ENCODE measurements at places on chromosomes 6 and 20.
A peak's percentile ranks its signal among the peaks of the same experiment; 100 is the strongest.

GRCh38 chr20:8414586-8415274 lies 282.7 kb downstream of the PLCB1 start:
- DNase-seq = no peak

- no peak for DNase-seq
Observed at GRCh38 chr20:50868509-50869495, 62.4 kb downstream of the ADNP start.

DNA sequence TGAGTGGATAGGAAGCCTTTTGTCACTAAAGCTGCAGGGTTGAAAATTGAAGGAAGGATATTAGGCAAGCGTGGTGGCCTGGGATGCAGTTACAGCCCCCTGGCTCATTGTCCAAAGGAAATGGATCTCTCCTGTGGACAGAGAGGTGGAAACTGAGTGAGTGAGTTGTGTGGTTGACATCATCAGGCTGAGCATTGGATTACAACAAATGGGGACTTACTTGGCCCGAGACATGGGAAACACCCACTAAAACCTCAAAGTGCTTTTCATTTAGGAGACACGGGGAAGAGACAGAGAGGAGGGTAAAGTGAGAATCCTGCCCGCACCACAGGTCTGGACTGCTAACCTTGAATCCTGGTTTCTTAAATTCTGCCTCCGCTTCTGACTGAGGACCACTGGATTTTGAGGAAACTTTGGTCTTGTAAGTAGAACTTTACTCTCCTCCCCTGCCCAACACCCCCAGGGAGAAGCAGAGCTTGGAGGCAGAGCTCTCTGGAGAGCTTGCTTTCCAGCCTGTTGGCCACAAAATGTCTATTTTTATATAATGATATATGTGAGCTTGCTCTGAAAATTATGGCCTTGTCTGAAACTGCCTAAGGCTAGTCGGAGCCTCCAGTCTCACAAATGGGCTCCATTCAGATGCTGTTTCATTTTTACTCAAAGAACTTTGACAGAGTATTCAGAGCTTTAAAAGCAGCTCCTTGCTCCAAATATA lies at the start of gene PKIG:
Gene PKIG, plus strand, starts transcription at position 269 of the 715 bp plus-strand sequence. CDS start 31,978 bp downstream, outside the sequence.
- peak; percentile 61 for DNase-seq

DNA sequence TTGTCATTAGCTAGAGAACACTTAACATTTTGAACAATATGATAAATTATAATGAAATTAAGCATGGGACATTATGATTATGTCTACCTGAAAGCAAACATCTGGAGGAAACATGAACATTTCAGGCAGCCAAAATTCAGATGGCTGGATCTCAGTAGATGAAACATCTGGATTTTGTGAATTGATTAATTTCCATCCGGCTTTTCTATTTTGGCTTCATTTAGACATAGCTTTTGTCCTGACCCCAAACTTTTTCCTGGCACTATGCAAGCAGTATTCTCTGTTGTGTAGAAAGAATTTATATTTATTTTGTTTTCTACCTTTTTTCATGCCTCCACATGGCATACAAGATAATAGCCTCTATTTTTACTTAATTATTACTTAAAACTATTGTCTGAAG lies 186.3 kb downstream of the OGFRL1 start:
- no peak for DNase-seq

- DNase-seq = peak; percentile 50
Observed at GRCh38 chr6:150078788-150079187, 9.9 kb upstream of the ULBP3 start.

DNA sequence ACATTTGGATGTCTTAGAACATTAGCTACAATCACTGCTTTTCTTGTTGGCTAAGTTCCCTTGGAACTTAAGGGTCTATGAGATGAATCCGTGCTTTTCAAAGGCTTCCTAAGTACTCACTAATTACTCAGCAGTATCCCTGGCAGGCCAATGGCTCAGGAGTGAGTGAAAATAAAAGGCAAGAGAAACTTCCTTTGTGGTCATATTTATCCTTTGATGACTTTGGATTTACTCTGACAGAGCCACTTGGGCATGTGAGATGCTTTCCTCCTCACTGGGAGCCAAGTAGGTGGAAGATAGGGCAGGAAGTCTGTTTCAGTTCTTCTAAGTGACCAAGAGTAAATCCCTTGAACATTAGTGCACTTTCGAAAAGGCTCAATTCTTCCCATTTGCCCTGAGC lies 224.3 kb upstream of the FOXA2 start:
- no peak for DNase-seq

GRCh38 chr20:63379296-63379695 lies 18.1 kb upstream of the CHRNA4 start:
- DNase-seq = no peak

GRCh38 chr20:10064611-10065010 lies 29.8 kb downstream of the ANKEF1 start:
- no peak for DNase-seq

DNA sequence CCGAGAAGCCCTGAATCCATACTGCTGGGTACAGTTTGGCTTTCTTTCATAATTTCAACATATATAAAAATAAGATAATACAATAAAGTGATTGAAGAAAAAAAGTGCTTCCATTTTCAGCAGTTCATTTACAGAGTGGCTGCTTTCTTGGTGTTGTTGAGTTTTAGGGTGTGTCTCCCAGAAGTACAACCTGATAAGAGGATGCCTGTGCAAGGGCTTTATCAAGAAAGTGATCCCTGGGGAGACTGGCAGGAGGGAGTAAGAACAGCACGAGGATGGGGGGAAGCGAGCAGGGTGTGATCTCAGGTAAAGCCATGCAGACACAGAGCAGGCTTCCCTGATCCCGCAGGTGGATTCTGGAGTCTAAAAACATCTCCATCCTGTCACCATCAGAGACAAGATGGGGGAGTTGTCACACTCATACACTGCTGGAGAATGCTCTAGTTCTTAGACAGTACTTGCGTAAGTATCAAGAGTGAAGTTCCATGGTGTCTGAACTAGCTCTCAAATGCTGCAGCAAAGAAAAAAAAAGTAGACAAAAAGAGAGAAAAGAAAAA lies 395.9 kb downstream of the CDH26 start:
- DNase-seq = peak; percentile 17

GRCh38 chr20:59439243-59439642 lies 138.8 kb downstream of the EDN3 start:
- no peak for DNase-seq

DNA sequence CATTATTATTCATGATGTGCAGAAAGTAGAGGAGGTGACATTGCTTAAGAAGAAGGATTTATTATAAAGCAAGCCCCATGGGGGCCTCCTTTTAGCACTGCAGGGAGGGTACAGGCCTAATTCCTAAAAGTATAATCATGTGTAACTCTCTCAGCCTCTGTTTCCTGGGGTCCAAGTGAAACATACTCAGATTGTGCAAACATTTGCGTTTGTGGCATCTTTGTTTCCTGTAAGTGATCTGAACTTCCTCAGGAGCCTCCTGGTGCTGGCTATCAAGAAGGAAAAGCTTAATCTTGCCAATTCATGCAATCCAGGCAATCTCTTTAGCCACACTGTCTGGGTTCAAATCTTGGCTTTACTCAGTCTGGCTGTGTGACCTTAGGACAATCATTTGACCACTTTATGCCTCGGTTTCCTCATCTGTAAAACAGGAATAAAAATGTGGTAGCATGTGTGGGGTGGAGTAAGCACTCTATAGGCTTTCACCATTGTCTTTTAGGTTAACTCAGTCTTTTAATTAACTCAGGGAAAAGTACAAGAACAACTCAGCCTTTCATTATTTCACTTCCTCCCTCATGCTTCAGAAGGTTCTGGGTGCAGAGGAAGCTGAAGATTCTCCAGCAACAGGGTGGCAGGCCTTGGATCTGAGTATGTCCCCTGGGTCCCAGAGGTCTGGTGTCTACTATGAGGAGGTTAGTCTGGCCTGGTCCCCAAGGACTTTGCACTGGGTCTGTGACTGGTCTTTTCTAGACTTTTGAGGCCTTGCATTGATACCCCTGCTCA lies 831 bp upstream of the SIRPB2 start:
- peak; percentile 32 for DNase-seq

GRCh38 chr6:22069306-22069800 lies 227.5 kb downstream of the PRL start:
- DNase-seq = no peak

- DNase-seq = peak; percentile 94
Observed at GRCh38 chr6:139640448-139640847, 266.0 kb upstream of the CITED2 start.

DNA sequence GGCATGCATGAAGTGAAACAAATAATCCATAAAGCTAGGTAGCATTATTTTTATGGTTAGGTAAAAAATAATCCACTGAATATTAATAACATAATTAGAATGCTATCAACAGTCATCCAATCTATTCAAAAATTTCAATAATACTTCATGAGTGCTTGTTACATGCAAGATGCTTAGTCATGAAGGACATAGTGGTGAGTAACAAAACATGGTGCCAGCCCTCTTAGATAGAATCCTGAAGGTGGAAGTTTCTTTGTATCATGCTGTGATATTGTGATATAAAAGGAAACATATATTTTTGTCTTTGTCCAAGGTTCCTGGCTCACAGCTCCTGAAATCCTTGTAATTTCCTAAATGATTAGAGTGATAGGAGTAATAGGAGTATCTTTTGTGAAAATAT lies 14.9 kb downstream of the RCAN2 start:
- no peak for DNase-seq

DNA sequence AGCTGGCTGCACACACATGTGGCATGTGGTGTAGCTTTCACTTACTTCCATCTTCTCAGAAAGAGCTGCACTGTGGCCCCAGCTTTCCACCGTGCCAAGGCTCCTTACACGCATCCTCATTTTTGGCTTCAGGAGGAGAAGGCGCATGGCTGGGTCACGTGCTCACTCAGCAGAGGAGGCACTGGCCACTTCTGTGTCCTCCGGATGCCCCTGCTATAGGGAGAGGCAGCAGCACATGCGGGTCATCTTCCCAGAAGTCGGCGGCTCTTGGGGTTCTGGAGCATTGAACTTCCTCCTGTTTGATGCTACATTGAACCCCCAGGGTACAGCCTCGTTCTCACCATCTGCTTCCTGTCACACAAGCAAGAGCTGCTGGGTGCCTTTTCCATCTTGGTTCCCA lies 111.3 kb downstream of the FAM120B start:
- no peak for DNase-seq

DNA sequence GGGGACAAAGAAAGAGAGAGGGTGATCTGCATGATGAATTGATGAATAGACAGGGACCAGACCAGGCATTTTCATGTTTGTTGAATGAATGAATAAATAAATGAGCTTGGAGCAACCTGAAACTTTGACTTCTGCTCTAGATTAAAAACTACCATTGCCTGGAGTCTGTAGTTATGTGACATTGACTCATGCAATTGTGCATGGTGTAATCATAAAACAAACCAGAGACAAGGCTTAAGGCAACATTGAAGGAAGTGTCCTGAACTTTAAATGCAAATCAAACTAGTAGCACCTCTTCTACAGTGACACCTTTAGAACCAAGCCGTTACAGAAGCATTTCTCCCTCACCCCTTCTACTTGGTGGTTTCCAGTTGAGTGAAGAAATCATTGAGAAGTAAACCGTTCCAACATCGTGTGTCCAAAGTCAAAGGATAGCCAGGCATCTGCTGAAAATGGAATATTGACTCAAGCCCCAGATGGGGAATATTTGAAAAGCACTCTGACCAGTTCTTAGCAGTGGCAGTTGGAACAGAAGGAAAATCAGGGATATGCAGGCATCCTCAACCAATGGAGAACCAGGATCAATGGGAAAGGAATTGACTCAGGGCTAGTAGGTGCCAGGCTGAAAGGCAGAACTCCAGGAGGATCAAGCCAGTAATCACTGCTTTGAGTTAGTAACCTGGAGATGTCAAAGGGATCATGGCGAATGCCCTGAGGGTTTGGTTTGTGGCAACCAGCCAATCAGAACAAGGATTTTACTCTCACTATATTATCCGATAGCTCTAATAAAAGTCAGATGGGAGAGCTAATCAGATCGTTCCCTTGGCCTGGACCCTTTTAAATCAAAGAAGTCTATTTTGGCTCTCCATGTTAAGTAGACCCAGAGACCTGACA lies 171.2 kb upstream of the TSHZ2 start:
- DNase-seq = no peak

- no peak for DNase-seq
Observed at GRCh38 chr6:30227763-30228487, 14.7 kb upstream of the TRIM26 start.

GRCh38 chr6:158764183-158764849 lies 54.9 kb downstream of the EZR start:
- DNase-seq = no peak

DNA sequence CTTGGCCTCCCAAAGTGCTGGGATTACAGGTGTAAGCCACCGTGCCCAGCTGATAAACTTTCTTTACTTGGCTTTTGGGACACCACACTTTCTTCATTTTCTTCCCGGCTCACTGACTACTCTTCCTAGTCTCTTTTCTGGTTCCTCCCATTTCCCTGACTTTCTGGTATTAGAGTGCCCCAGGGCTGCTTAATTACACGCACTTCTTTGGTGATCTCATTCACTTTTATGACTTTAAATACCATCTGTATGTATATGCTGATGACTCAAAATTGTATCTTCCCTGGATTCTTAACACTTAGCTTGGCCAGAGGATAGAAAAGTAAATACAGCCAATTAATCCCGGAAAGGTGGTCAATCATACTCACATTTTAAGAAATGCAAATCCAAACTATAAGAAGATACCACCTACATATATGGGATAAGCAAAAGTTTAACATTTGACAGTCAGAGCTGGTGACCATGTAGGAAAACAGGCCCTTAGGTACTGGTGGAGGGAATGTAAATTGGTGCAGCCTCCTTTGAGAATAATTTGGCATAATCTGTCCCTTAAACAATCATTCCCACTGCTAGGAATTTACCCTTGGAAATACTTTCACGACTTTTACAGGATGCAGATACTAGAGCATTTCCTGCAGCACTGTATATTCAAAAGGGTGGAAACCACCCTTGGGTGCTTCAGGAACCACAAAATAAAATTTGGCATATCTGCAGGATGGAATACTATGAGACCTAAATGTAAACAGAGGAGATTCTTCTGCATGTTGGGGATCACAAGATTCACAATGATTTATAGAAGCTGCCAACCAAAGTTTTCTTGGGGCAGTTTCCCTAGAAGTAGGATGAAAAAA lies 9.4 kb upstream of the NANP start:
- DNase-seq = no peak

DNA sequence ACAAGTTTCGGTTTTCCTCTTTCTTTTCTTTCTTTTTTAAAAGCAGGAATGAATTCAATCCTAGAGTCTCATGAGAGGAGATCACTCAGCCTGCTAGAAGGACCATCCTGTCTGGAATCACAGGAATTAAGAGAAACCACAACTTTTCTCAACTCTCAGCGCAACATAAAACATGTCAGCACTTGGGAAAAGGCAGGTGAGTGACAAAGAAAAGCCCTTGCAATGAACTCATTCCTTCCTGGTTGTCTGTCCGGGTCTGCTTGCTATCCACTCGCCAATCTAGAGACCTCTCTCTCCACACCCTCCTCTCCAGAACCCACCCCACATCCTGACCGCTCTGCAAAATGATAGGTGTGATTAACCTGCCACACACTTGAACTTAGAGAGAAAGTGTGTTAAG lies 253.8 kb downstream of the LY86 start:
- DNase-seq = no peak

- no peak for DNase-seq
Observed at GRCh38 chr6:52152711-52153160, 33.4 kb upstream of the IL17A start.
